NCI-H2029 treated with DMSO at 0.1 percent for 48 hours (cell line): ENCODE measurements at places on chromosomes 13 and 19.

DNA sequence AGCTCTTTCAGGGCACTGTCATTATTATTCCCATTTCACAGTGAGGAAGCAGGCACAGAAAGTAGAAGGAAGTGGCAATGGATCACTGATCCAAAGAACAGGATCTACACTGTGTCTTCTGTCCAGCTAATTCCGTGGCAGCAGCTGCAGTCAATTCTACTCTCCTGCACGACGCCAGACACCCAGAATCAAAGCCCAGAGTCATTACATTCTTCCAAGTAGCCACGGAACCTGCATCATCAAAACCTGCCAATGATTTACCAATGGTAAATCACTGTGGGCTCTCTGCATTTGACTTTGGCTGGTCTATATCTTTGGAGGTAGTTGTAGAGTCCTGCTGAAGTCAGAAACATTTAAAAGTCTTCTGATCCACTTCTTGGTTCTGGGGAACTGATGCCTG, 767.7 kb downstream of the LIG4 start:
- DNase-seq = no peak

GRCh38 chr19:14515501-14516047, 2.6 kb downstream of the DNAJB1 start:
- DNase-seq = no peak

DNA sequence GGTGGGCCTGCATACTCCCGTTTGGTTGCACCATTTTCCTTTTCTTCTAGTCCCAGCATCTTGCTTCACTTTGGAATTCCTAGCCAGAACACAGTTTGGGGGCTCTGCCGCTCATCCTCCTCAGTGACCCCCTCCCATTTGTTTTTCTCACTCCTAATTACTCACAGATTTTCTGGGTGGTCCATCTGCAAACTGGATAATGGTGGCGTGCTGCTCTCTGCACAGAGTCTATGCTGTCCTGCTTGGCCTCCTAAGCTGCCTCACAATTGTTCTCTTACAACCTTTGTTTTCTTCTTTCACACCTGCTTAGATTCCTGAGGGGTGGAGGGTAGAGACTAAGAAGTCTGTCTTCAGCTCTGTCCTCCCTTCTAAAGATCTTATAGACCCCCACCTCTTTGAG, 80.8 kb downstream of the SHISA2 start:
- no peak for DNase-seq

- DNase-seq = no peak
Observed at GRCh38 chr13:99067159-99067985, 89.5 kb upstream of the DOCK9 start.

GRCh38 chr13:38430796-38431195, 81.1 kb downstream of the UFM1 start:
- DNase-seq = no peak

DNA sequence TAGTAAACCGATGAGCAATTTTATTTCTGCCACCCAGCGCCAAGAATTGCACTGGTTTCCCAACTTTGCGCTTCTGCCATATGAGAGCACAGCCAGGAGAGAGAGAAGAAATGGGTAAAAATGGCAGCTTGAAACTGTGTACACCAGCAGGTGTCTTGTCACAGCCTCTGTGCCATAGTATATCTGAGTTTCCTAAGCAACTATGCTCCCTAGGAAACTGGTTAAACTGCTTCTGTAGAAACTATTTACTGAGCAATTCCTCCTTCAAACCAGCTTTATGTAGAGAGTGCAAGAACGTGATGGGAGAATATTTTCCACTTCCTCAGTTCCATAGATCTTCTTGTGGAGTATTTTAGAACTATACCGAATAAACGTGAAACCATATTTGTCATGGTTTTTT, 1361.3 kb downstream of the PCDH9 start:
- no peak for DNase-seq

DNA sequence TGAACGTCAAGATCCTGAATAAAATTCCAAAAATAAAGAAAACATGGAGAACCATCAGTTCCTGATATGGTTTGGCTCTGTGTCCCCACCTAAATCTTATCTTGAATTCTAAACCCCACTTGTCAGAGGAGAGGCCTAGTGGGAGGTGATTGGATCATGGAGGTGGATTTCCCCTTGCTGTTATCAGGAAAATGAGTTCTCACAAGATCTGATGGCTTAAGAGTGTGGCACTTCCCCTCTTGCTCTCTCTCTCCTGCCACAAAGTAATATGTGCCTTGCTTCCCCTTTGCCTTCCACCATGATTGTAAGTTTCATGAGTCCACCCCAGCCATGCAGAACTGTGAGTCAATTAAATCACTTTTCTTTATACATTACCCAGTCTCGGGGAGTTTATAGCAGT, 827.4 kb downstream of the GPC5 start:
- DNase-seq = no peak

GRCh38 chr19:57436417-57436816, 1.3 kb downstream of the ZNF749 start:
- DNase-seq = no peak

DNA sequence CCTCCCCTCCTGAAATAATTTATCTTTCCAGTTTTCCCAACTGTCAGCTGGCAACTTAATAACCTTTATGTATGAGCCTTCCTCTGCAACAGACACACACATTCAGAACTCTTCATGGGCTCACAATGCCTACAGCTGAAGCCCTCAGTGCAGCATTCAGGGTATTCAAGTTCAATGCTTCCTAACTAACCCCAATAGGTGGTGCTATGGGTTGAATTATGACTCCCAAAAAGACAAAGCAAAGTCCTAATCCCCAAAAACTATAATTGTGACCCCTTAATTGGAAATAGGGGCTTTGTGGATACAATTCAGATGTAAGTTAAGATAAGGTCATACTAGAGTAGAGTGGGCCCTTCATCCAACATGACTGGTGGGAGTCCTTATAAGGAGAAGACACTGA, 202.2 kb downstream of the SUCLA2 start:
- DNase-seq = no peak

DNA sequence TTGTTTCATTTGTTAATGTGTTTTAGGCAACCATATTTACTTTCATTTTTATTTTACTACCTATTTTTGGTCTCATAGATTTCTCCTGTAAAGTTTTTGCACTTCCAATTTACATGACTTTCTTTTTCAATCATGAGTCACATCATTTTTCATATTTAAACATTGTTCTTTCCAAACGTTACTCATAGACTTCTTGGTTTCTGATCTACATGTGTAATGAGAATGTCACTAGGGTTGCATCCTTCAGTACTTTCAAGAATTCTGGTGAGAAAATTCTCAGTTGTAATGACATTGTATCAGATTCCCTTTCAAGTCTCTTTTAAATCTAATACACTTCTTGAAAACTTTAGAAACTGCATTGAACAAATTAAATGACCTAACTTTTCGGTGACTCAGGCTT, 991.7 kb downstream of the EFNB2 start:
- no peak for DNase-seq

DNA sequence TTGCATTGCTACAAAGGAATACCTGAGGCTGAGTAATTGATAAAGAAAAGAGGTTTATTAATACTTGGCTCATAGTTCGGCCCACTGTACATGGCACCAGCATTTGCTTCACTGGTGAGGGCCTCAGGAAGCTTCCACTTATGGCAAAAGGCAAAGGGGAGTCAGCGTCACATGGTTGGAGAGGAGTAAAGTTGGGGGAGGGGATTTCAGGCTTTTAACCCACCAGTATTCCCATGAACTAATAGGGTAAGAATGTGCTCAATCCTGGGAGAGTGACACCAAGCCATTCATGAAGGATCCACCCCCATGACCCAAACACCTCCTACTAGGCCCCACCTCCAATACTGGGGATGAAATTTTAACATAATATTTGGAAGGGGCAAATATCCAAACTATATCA, 82.5 kb upstream of the MYCBP2 start:
- no peak for DNase-seq

- DNase-seq = no peak
Observed at GRCh38 chr13:60463787-60464186, 66.8 kb downstream of the TDRD3 start.

- DNase-seq = peak; percentile 23
Observed at GRCh38 chr13:67023130-67023876, 206.8 kb downstream of the PCDH9 start.

DNA sequence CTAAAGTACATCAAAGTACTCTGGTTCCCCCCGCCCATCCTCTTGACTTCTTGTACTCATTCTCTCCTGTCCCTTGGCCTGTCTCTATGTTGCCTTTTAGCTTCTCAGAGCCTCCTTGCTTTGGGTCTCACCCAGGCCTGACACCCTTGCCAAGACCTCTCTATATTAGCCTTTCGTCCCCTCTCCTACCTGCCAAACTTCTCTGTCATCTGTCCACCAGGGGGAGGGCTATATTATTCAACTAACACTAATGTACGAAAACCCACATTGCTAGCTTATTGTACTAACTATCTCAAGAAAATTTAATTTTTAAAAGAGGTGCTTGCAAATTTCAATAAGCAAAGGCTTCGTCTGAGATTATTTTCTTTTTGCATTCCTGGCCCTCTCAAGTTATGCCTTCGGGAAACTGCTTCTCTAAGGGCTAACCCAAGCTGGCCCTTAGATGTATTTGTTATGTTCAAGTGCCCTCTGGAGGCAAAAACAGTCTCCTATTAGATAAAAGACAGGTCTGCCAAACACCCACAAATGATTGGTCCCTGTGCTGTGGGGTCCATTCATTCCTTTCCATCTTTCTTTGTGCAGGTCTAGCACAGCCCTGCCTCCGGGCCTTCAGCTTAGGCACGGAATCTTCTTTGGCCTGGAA, 6.3 kb upstream of the MRPS31 start:
- peak; percentile 20 for DNase-seq

DNA sequence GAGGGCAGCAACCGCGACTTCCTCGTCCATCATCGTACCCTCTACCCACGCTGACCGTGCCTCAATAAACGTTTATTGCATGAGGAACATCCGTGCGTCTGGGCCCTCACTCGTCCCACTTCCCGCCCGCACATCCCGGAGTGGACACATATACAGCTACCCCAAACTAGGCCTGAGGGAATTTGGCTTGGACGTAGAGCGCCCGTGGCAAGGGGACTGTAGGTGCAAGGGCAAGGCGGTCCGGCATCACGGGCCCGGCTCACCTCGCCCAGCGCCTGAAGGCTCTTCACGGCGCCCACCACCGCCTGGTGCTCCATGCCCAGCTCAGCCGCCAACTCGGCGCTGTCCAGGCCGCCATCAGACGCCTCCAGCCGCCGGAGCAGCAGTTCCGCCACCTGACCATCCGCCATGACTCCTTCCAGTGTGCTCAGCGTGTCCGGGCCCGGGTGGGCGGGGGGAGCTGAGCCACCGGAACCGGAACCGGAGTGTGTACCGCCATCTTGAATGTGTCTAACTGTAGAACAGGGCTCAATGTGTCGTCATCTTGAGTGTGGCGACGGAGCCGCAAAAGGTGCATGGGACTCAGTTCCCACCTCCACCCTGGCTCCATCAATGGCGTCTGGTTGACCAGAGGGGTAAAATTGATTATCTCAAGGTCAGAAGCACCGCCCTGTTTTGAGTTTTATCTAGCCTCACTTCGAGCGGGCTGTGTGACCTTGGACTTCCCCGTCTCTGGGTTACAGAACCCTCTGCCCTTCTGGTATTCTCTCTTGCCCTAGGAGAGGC, at the start of gene FARSA:
TSS of gene FARSA (minus strand) at position 425 of the 786 bp plus-strand sequence. CDS start at position 410, 15 bp downstream.
- peak; percentile 79 for DNase-seq

GRCh38 chr13:25302121-25302520, 696 bp downstream of the NUP58 start:
- no peak for DNase-seq

DNA sequence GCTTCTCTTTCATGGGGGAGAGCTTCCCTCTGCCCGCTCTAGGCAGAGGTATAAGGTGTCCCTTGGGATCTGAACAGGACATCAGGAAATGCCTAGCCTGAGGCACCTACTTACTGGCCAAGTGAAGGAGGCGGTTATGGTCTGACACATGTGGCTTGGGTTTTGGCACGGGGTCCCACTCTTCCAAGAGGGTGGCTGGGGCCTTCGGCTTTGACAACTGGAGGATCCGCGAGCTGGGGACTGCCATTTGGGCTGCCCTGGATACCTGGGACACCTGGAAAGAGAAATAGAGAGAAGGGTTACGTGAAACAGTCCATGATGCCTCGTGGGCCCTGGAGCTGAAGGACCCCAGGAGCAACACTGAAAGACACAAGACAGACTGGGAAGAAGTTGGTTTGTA, 22.4 kb upstream of the MIER2 start:
- no peak for DNase-seq

DNA sequence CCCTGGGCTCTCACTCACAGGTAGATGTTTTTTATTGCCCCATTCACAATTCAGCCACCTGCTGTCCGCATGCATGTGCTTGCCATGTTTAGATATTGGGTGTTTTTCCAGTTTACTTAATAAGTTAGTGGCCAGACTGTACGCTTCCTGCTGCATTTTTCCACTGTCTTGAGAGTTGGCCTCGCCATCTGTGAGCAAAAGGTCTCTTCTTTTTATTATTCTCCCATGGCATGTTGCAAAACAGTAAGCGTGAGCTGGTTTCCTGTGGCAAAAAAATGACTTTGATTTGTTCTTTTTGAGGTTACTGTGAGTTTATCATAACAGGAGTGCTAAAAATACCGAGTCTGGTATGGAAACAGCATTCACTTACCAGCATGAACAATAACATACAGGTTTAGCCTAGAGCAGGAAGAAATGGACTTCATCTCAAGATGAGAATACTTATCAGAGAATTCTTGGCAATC, 46.0 kb downstream of the SAE1 start:
- no peak for DNase-seq

GRCh38 chr13:48505012-48505411, 27.9 kb downstream of the RCBTB2 start:
- DNase-seq = no peak

- DNase-seq = no peak
Observed at GRCh38 chr19:36245210-36246005, 30.5 kb downstream of the ZNF146 start.

DNA sequence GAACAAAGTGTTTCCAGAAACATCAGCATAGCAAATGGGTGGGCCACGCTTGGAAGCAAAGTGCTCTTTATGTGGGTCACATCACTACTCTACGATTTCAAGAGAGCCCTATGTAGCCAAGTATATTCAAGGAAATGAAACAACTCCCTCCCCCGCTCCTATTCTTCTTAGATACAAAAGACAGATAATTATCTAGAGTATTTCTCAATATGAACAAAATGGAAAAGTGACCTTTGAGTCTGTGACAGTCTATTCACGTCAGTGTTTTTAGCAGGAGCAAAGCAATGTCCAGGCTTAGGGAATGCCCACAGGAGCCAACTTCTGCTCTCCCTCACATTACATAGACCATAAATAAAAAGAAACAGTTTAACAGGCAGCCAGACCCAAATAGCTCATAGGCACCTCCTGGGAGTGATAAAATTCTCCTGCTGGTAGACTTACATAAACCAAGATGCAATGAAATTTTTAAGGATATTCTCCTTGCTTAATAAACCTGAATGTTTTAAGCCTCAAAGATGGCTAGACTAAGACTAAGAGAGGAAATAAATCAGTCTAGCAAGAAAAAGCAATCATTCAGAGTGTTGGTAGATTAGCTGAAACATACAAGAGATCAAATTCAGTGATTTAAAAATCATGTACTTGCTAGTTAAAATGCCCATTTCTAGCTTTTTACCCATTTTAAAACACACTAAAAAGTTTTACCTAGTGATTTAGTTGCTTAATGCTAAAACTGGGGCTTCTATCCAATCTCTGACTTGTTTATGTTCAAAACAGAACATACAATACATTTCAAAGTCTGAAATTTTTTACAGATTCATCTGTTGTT, 182.8 kb downstream of the RGCC start:
- DNase-seq = no peak

GRCh38 chr19:15986701-15987100, 37.9 kb downstream of the OR10H4 start:
- no peak for DNase-seq

- DNase-seq = no peak
Observed at GRCh38 chr19:42028304-42029216, 34.5 kb upstream of the ATP1A3 start.
